Right cardiac atrium (tissue), 5 donors: ENCODE measurements at places on chromosomes 3 and 15. TPM values are rescaled to one million over a fixed set of nuclear protein-coding genes. Genes with fewer than 3 reads are reported as not detected.

- DNase-seq = no peak
Measured at GRCh38 chr3:48320996-48321395, 12.5 kb downstream of the SPINK8 start.

GRCh38 chr3:80870476-80871041 lies 890.9 kb downstream of the GBE1 start:
- peak; percentile 9 for DNase-seq

Gene RBMS3
- 57.0 TPM for total RNA-seq

DNA sequence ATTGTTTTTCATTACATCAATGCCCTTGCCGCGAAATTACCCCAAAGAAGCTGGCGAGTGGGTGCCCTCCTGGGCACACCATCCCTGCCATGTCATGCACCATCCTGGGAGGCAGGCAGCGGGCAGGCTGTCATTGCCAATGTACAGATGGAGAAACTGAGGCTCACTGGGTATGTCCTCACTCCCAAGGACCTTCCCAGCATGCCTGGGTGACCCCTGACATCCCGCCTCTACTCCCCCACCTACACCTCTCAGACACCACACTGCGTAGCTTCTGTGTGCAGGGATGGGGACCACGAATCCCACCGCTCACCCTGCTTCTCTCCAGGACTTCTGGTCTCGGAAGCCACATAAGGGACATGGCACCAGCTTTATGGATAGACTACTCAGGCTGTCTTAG lies 41.0 kb upstream of the SLC41A3 start:
- DNase-seq = no peak

Gene ROBO2
- total RNA-seq = 0.48 TPM

Gene TJP1
- 131 TPM for total RNA-seq

GRCh38 chr3:130821806-130822205 lies 72.1 kb upstream of the ATP2C1 start:
- no peak for DNase-seq

GRCh38 chr3:186213946-186214345 lies 105.1 kb upstream of the ETV5 start:
- no peak for DNase-seq

- no peak for DNase-seq
Measured at GRCh38 chr3:42122261-42123011, 31.3 kb downstream of the TRAK1 start.

DNA sequence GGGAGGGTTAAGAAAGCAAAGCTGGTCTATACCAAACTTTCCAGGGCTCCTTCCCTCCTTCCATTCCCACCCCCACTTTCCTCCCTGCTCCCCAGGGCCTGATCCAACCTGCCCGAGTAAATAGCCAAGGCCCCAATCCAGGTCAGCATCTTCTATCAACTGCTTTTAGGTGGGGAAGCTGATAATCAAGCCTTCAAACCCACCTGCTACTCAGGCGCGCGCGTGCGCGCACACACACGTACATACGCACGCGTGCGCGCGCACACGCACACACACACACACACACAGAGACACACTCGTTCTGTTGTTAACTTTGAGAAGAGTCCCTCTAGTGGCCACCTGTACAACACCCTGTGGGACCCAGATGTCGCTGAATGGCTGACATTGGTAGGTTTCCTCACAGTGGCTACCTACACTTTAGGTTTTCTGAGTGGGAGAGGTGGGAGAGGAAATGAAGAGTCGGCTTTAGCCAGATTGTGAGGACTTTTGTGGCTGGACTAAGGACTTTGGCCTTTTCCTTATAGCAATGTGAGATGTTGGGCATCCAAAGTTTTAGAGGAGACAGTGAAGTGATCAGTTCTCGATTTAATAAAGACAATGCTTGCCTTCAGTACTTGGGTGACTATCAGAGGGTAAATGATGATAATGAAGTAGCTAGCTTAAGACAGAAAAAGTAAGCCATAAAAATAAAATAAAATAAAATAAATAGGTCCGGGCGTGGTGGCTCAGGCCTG lies 179.9 kb upstream of the C2CD4B start:
- no peak for DNase-seq

DNA sequence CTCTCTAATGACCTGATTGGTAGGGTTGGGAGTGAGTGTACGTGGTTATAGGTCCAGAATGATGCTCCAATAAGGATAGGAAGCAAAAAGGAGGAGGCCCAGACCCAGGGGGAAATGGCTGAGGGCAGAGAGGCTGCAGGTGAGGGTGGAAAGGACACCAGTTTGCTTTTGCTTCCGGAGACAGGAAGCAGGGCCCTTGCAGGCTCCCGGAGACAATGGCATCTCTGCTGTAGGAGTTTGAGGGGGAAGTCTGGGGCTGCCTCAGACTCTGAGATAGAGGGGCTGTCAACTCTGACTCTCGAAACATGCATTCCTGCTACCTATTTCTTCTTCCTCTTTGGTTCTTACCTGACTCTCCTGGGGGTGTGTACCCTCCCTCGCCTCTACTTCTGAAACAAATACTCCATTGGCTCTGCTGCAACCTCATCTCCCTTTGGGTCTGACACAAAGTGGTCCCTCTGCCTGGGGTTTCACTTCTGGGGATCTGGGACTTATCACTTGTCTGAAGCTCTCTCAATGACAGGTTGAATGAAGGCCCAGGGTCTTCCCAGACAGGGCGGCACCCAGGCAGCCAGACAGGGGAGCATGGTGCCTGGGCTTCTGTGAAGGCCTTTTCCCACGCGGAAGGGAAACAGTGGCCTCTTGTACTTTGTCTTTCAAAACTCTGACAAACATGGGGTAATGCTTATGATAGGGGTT lies 61.5 kb downstream of the CHRD start:
- no peak for DNase-seq

- no peak for DNase-seq
Measured at GRCh38 chr3:47022641-47023071, 43.2 kb downstream of the NBEAL2 start.

DNA sequence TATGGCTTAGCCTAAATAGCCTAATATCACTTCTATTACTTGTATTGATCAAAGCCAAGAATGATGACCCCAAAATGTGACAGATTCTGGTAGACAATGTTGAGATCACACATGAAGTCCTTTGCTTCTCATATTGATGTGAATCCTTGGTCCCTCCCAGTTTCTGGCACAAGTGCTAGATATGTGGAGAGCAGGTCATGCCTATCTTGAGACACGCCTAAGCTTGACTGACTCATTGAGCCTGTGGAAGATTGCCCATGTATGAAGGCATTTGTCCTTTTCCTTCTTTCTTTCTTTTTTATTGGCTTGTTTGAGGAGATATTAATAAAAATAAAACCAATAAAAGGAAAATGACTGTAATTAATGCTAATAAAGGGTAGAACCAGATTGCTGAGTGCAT lies 54.0 kb upstream of the TMEM108 start:
- no peak for DNase-seq
